ENCODE measurements at places on chromosomes 3 and 15.

DNA sequence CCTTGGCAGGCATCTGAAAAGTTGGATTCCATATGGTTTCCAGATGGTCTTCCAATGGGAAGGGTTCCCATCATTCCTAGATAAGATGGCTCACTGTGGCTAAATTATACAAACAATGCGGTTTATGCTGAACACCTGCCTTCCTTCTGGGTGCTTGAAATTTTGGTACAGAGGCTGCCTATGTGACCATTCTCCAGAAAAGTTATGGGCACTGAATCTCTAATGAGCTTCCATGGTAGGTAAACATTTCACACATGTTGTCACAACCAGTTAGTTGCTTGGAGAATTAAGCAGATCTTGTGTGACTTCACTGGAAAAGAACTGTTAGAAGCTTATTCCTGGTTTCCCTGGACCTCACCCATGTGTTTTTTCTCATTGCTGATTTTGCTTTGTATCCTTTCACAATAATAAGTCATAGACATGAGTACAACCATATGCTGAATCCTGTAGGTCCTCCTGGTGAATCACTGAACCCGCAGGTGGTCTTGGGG lies 30.1 kb downstream of the PLOD2 start:
- peak; percentile 87 for DNase-seq

DNA sequence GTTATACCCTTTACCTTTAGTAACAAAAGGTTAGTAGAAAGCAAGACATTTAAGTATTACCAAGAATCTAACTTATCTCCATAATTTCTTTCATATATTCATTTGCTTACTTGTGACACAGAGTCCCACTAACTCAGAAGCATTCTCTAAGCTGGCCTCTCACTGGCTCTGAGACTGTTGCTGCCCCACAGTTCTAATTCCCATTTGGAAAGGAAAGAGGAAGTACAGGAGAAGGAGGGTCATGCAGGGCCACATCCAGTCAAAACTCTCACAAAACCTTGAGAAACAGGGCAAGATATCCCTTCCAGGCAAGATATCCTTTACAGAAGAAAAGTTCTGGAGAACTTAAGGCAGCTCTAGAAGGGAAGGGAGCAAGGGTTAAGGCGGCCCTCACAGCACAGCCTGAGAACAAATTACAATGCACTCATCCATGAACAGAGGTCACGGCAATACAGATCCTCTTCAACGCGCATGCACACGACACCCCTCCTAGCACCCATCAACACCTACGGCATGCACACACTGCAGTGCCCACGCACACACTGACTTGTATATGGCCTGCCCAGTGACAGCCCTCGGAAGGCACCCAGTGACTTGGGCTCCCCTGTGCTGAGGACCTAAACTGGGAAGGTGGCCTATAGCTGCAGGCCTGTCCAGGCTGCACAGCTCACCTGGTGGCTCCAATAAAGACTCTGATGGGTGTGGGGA lies 13.0 kb upstream of the MYO5C start:
- DNase-seq, result no peak

- no peak for DNase-seq
Observed at GRCh38 chr3:53571264-53571663, 76.9 kb downstream of the CACNA1D start.

DNA sequence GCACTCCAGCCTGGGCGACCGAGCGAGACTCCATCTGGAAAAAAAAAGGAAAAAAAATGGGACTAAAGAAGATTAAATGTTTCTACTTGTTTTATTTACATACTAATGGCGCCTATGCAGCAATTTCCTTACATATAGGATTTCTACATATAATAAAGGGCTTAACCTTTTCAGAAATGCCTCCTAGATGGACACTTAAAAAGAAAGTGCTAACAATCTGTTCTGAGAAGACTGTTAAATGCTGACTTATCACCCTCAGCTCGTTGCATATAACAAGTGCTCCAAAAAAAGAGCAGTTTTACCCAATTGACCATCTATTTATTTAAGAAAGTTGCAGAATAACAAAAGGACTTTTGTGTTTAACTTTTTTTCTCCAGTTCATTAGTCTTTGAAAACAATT lies 32.7 kb downstream of the DENND4A start:
- no peak for DNase-seq

DNA sequence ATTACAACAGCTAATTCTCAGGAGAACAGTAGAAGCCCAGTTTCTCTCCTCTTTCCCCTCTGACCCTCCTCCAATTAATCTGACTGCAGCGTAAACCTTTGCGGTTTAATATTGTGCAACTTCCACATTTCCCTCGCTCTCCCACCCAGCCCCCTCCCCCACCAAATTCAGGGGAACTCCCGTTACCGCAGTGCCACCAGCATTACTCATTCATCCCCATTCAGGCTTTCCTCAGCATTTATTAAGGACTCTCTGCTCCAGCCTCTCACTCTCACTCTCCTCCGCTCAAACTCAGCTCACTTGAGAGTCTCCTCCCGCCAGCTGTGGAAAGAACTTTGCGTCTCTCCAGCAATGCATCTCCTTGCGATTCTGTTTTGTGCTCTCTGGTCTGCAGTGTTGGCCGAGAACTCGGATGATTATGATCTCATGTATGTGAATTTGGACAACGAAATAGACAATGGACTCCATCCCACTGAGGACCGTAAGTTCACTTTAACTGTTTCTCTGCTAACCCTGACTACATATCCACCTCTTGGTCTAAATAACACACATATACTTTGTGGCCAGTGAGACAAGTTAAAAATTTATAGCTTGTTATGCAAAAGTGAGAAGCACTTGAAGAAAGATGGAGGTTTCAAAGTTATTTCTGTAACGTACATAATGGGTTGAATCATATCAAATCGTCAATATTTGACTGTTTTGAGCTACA lies at the start of gene PTX3:
Gene PTX3 (plus strand): TSS at position 268 of the 709 bp plus-strand sequence. CDS start 84 bp downstream, at position 352.
- DNase-seq, result peak; percentile 96

DNA sequence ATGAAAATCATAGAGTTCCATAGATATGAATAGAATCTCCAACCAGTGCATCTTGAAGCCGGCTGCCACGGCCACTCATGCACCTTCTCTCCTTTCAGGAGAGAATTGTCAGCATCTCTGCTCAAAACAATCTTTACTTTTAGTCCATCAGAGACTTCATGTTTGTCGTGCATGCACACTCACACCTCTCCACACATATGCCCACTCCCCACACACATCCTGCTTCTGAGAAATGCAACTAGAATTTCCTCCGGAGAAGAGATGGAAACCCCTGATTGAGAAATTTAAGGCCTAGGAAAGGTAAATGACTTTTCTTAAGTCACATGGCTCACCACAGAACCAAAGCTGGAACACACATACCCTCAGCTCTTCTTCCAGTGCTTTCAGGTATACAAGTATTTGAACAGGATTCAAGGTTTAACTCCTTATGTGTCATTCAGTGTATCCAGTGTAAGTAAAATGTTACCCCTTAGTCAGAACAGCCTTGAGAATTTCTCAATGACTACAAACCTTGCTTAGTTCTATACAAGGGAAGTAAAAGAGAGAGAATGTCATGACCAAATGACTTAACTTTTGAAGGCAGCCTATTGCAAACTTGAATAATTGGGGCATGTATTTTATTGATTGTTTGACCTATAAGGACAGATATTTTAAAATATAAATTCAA lies 69.1 kb upstream of the TSEN2 start:
- no peak for DNase-seq

DNA sequence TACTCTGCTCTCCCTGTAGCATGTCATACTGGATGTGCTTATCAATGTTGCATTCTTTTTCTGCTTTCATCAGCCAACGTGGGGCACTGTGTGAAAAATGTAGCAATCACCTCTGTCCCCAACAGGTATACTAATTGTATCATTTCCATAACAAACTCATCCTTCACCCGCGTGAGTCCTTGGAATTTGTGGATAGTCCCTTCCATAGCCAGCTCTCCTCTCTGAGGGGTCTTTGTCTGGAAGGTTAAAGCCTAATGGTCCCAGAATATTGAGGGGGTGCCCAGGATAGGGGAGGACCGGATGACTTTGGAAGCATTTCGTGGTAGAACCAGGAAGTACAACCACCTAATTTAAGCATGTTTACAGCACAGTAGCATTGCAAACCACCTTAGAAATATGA lies 124.6 kb downstream of the FOXB1 start:
- no peak for DNase-seq

DNA sequence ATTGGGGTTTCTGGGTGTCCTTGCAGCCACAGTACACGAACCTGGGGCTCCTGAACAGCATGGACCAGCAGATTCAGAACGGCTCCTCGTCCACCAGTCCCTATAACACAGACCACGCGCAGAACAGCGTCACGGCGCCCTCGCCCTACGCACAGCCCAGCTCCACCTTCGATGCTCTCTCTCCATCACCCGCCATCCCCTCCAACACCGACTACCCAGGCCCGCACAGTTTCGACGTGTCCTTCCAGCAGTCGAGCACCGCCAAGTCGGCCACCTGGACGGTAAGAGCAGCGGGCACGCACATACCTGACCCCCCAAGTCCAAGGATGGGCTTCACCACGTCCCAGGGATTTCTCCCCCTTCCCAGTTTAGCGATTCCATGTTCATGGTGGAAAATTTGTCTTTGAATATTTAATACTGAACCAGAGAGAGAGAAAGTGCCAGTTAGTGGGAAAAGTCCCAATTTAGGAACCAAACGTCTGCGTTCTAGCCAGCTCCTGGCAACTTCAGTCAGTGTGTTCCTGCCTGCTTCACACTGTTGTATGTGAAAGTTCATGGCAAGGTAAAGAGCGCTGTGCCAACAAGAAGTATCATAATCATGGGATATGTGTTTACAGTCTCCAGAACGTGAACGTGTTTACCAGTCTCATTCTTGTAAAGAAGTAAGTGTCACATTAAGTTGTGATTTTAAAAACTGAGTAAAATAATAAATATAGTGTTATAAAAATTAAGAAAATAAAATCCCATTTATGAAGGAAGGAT lies 177.2 kb downstream of the TP63 start:
- no peak for DNase-seq

Measured in fibroblast of mammary gland (primary cell).